ENCODE measurements at places on chromosomes 2 and 18.

DNA sequence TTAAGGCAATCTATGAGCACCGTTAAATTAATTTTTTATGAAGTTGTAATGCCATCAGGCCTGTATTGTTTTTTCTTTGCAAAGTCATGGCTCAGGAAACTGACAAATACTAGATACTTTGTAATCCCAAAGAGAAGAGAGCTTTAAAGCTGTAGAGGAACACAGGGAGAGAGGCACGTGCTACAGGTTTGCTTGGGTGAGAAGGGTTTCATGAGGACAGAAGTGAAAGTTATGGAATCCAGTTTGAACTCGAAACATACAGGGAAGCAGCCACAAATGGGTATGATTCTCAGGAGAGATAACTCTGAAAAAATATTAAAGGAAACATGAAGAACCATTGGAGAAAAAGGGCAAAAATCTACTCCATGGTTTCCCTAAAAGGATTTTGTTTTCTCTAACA lies 49.8 kb downstream of the CYB5A start:
- no peak for DNase-seq

DNA sequence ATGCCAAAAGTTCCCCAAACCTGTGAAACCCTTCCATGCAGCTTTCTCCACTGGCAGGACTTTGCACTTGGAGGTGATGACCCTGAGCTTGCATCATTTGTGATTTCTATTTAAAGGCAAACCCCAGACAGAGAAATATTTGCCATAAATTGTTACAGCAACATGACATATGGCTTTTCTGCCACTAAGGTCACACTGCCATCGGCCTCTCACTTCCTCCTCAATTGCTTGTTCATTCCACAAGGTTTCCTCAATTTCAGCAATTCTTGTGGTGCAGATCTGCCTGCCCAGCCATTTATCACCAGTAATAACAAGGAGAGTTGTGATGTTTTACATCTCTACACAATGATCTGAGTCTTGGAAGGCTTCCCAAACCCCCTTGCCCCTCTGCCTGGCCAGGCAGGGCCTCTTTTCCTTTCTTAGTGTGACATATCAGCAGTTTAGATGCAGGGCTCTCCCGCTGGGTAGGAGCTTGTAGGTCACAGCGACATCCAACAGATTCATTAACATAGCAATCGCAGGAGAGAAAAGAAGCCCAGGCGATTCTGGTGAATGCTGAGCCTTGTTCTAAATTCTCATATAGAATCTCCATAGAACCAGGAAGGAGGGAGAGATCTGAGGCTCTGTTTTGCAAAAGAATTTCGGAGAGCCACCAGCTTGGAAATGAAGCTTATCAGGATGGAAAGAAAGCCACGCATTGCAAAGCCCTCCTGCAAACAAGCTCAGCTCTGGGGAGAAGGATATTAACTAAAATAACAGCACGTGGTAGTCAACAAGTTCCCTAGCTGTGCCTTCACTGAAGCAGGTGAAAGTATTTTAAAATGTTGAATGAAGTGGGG lies 46.7 kb upstream of the ITGA6 start:
- DNase-seq = no peak

DNA sequence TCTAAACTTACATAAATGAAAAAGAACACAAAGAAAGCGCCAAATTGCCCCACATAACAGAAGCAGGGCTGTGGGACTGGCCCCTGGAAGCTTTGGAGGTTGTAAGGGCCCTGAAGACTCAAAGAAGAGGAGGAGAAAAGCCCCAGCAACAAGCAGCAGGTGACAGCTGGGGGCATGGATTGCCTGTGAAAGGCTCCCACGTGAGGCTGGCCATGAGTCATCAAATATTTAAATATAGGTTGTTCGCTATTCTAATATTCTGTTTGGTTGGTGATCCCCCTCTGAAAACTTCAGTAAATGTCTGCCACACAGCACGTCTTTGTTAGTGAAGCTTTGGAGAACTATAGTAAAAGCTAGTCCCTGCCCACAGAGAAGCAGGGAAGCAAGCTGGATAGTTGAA lies 132.4 kb downstream of the MREG start:
- DNase-seq = no peak

GRCh38 chr2:50438259-50438658 lies 593.7 kb downstream of the NRXN1 start:
- DNase-seq = no peak

- DNase-seq = no peak
These were observed 83.7 kb upstream of the SLC1A4 start for GRCh38 chr2:64905338-64906024.

DNA sequence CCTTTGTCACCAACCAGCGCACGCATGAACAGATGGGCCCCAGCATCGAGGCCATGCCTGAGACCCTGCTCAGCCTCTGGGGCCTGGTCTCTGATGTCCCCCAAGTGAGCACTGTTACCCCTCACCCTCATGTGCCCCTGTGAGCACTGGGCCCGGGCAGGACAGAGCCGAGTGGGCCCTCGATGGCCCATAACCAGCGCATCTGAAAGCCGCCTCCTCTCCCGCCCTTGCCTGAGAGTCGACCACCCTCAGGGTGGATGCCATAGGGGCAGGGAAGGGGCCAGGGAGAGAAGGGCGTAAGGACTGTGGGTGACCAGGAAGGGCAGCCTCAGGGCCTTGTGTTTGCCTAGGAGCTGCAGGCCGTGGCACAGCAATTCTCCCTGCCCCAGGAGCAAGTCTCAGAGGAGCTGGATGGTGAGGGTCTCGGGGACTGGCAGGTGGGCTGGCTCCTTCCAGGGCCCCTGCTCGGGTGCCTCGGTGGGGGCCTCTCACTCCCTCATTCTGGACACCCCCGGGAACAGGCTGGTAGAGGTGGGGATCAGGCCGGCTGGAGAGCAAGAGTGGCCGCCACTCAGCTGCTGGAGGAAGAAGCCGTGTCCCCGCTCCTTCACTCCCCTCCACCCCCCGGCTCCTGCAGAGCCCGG lies 2.1 kb downstream of the PROM2 start:
- no peak for DNase-seq

GRCh38 chr2:236261452-236261851 lies 2.8 kb downstream of the ASB18 start:
- DNase-seq = no peak

GRCh38 chr2:84846741-84847142 lies 34.1 kb downstream of the TRABD2A start:
- DNase-seq = no peak

- no peak for DNase-seq
These were observed 149.9 kb upstream of the TCF4 start for GRCh38 chr18:55737781-55738468.

GRCh38 chr2:177296040-177296439 lies 31.5 kb upstream of the NFE2L2 start:
- no peak for DNase-seq

DNA sequence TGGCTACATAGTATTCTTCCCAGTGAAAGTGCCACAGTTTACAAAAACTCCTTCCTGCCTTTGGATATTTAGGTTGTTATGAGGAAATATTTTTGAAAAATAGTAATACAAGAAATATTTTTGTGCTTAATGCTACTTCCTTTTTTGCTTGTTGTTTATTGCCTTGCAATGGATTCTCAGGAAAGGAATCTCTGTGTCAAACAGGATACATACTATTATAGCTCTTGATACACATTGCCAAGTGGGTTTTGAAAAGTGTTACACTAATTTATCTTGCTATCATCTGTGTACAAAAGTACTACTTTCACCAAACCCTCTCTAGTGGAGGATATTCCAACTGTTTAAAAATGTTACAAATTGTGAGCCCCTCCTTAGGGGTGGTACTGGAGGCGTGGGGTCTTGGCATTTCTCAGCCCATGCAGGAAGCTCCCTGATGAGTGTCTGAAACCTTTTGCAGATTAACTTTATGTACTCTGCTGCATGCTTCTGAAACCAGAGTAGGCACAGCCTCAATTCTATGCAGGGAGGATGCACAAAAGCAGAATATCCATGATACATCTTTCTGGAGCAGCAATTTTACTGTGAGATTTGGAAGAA lies 54.5 kb downstream of the EVA1A start:
- no peak for DNase-seq

GRCh38 chr2:178796079-178796677 lies 11.0 kb downstream of the TTN start:
- DNase-seq = peak; percentile 35

DNA sequence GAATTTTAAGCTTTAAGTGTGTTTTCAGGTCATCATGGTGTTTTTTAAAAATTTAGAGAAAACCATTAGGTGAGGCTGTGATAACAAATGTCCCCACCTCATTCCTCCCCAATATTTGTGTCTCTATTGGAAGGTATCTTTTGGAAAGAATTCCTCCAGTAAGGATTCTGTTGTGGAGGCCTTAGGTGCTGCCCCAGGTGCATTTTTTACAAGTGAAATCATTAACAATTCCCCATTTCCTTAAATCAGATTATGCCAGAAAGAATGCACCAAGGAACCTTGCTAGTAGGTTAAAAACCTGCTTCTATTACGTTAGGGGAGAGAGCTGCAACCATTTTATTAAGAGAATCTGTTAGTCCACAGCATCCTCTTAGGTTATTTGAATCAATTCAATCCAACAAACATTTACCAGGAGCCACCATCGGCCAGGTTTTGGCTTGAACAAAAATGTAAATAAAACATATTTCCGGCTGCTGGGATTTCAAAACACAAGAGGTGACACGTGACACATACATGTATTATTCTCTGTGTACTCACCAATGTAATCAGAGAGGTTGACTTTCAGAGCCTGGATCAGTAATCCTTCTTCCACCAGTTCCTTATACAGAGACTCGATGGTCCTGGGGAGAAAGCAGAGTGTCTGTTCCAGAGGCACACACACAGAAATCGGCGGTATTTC lies 112.5 kb upstream of the ASB18 start:
- DNase-seq = peak; percentile 71

- no peak for DNase-seq
These were observed 144.0 kb downstream of the EML6 start for GRCh38 chr2:54867457-54867856.

GRCh38 chr18:46374850-46375249 lies 270.7 kb downstream of the HAUS1 start:
- no peak for DNase-seq

GRCh38 chr2:184597571-184597991 lies 748 bp upstream of the ZNF804A start:
- no peak for DNase-seq

DNA sequence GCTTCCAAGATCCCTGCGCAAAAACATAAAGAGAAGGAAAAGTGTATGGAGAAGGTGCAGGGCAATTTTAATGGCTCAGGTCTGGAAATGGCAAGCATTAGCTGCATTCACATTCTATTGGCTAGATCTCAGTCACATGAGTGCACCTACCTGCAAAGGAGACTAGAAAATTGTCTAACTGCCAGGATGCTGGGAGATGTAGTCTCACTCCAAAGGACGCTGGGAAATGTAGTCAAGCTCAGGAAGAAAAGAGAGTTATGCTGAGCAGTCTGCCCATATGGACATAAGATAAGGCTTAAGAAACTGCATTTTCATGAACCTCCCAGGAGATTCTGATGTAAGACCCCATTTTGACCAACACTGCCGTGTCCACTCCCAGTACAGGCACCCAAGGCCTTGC lies 9.5 kb upstream of the KLHL29 start:
- DNase-seq = peak; percentile 14

- no peak for DNase-seq
These were observed 64.8 kb upstream of the STK39 start for GRCh38 chr2:168312036-168312822.

DNA sequence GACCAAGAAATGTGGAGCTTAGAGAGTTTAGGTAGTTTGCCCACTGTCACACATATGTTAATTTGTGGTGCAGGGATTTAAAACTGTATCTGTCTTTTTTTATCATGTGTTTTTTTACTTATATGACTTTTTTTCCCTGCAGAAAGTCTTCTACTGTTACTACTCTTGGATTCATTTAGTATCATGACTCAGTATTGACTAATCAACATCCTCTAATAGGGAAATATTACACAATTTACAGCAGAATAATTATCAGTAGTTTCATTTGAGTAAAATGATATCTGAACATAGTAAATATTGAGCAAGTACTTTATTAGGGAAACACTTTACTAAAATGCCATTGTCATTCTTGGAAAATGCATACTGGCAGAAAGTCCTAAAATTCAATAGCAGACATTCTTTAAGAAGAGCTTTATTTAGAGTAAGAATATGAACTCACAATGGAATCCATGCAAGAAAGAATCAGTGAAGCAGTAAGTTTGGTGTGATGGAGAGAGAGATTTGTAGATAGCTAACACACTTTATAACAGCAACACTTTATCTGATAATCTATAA lies 425.9 kb upstream of the SLC8A1 start:
- no peak for DNase-seq

- peak; percentile 27 for DNase-seq
These were observed 61.2 kb downstream of the BOD1L2 start for GRCh38 chr18:57208047-57208446.

- DNase-seq = peak; percentile 13
These were observed 186.6 kb downstream of the NOL4 start for GRCh38 chr18:34038086-34038485.

GRCh38 chr2:45843136-45843535 lies 191.7 kb downstream of the PRKCE start:
- no peak for DNase-seq

- DNase-seq = no peak
These were observed 21.8 kb downstream of the HSPD1 start for GRCh38 chr2:197477797-197478196.

DNA sequence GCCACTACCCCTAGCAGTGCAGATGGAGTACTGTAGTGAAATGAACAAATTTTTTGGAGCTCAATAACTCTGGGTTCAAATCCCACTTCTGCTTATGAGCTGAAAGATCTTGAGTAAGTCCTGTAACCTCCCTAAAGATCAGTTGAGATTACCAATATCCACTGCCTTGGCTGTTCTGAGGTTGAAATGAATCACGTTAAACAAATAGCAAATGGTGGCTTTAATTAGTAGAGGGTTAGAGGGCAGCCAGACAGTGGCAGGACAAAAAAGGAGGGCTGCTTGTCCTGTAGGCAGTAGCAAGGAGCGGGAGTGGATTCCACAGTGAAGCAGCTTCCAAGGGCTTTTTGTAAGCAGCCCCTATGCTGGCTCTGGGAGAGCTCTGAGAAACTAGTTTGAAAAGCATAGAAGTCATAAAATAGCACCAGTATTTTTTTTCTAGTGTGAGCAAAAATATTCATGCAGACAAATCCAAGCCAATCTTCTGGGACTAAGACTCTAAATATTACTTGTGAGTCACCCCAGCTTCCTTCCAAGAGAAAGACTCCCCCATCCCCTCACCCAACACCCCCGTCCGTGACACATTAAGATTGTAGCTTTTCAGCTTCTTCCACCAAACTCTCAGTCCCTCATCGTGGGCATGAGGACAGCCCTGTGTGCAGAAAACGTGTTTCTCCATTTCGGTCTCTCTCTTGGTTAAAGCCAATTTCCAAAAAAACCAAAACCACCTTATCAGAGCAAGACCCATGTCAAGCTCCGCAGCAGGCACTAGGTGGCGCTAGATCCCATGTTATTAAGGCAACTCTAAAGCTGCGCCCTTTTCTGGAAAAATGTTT lies 123.5 kb upstream of the LGALSL start:
- peak; percentile 93 for DNase-seq

GRCh38 chr18:45355944-45356520 lies 259.2 kb upstream of the SLC14A2 start:
- no peak for DNase-seq

GRCh38 chr2:169221745-169222369 lies 140.5 kb downstream of the LRP2 start:
- peak; percentile 25 for DNase-seq

- DNase-seq = no peak
These were observed 76.0 kb downstream of the CAB39 start for GRCh38 chr2:230788554-230789175.

- no peak for DNase-seq
These were observed 18.2 kb upstream of the PCBP1 start for GRCh38 chr2:70069049-70069448.

GRCh38 chr2:40208463-40208862 lies 243.4 kb downstream of the SLC8A1 start:
- DNase-seq = peak; percentile 51
